Stimulated activated CD4-positive, alpha-beta T cell treated with anti-CD3 and anti-CD28 coated beads, TNF-alpha, amount 100 ng/mL, for 24 hours (primary cell): ENCODE measurements at places on chromosomes 12 and 14.

GRCh38 chr12:131457028-131457310 lies 253.9 kb upstream of the SFSWAP start:
- DNase-seq, result no peak

- DNase-seq, result no peak
These were observed 255.7 kb upstream of the TMPO start for GRCh38 chr12:98259693-98260092.

- DNase-seq, result no peak
These were observed 12.2 kb upstream of the NID2 start for GRCh38 chr14:52080808-52081755.

DNA sequence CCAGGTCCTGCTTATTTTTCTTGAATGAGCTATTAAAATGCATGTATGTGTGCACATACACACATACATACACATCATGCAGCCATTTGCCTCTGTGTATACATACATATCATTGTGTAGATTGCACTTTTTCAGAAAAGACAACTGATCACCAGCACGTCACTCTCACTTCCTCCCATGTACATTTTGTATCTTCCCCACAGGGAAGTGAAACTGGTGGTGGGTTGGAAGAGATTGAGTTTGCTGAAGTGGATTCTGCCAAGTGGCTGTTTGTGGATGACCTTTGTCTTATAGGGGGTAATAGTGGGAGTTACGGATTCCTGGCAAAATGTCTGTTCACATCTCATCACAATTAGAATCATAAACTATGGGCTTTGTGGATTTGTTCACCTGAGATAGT lies 448.6 kb downstream of the RAD51B start:
- no peak for DNase-seq

DNA sequence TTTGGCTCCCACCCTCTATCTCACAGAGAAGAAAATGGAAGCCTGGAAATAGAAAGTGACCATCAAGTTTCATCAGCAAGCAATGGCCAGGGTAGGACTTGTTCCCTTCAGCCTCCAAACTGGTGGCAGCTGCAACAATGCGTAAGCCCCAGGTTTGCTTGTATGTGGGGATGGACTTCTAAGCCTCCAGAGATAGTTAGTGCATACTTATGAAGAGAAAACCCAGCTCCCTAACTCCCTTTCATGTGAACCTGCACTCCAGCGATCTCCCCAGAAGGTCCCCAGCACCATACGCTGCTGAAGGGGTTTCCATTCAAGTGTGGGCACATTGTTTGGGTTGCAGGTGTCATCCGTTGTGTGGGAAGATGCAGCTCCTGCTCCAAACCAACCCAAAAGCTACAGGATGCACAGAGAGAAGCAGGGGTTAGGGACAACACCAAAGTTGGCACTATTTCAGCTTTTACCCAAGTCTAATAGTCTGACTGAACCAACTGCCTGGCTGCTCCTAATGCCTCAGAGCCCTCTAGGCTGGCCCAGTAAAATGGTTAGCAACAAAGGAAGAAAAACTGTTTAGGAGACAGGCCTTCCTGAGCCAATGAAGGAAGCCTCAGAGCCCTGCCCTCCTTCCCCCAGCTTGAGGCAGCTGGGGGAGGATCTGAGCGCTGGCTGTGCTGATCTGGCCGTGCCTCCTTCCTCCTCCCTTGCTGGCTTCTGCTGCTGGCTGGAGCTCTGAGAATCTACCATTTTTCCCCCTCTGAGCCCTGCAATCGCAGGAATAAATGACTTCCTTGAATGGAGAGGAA lies 12.3 kb downstream of the ZFP36L1 start:
- no peak for DNase-seq

- no peak for DNase-seq
These were observed 782 bp upstream of the PIWIL1 start for GRCh38 chr12:130336723-130337487.

DNA sequence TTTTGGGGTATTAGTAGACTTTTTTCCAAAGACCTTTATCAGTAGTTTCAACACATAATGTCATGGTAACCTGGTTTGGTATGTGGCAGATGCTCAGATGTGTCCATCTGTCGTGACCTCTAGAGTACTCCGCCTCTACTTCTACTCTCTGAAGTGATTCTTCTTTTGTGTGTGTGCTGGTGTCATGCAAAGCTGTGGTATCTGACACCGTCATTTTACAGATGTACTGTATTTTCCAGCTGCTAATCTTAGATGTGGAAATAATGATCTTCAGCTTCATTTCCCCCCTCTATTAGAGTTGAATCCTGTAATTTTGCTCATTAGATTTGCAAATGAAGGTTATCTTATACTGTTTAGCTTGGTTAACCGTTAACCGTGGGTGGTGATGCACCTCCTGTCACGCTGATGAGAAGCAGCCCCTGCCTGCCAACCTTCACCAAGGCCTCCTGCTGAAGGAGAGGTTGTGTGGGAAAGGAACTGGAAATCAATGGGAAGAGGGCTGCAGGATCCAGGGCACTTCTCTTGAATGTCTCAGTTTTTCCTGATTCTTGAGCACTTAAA lies 222.4 kb upstream of the AMIGO2 start:
- DNase-seq, result peak; percentile 33

DNA sequence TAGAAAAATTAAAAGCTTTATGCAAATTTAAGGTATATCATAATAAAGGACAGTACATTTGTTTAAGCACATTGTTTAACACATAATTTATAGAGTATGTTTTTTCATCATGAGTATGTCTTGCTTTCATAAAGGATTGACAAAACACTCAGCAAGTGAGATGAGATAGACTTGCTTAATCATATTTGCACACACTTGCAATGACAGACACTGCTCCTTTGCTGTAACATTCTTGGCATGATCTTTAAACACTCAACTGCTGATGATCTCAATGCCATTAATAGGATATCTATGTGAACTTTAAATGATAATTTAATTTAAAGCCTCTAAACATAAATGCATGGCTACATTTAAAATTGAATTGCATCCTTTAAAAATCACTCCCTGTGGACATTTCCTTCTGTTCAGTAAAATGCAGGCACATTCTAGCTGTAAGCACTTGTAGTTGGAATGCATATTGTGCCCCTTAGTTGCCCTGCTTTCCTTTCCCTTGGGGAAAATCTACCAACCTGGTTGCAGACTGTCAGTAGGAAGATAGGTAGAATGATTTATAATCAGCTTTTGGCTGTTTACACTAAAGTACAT lies 979.0 kb downstream of the TMTC2 start:
- DNase-seq, result no peak
